ENCODE measurements at places on chromosomes 3 and 15.
A peak's percentile ranks its signal among the peaks of the same experiment; 100 is the strongest.

GRCh38 chr15:88400591-88401250, 66.5 kb downstream of the MRPL46 start:
- DNase-seq = no peak

DNA sequence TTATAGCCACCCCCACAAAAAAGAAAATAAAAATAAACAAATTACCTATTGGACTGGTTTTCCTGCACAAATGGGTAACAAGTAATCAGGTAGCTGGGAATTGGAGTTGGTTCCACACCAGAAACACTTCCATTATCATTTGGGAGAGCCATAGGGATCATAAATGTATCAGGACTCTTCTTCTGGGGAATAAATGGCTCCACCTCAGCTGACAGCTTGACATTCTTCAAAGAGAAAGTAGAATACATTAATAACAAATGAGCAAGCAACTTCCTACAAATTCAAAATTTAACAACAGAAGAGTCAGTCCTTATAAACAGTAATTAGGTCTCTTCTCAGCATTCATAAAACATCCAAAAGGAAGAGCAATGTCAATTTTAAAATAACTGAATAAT, 8.7 kb downstream of the SECISBP2L start:
- DNase-seq = no peak

GRCh38 chr15:72285927-72286516, 13.7 kb upstream of the PARP6 start:
- no peak for DNase-seq

DNA sequence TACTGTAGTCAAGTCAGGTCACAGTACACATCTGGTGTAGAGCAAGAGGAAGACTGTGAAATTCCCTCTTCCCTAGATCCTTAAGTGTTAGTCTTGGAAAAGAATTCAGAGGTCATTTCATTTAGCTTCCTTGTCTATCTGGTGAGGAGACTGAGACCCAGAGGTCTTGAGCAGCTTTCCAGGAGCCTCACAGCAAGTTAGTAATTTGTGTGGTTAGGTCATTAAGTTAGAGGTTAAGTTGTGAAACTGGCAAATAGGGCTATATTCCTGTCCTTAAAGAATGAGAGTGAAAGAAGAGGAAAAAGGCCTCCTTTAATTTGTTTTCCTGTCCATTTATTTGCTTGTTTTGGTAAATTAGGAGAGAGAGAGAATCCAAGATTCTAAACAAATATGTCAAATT, 9.0 kb downstream of the PODXL2 start:
- DNase-seq = no peak

- DNase-seq = no peak
Observed at GRCh38 chr3:82088749-82089148, 327.3 kb upstream of the GBE1 start.

- DNase-seq = no peak
Observed at GRCh38 chr15:62462268-62462667, 297.2 kb upstream of the C2CD4B start.

DNA sequence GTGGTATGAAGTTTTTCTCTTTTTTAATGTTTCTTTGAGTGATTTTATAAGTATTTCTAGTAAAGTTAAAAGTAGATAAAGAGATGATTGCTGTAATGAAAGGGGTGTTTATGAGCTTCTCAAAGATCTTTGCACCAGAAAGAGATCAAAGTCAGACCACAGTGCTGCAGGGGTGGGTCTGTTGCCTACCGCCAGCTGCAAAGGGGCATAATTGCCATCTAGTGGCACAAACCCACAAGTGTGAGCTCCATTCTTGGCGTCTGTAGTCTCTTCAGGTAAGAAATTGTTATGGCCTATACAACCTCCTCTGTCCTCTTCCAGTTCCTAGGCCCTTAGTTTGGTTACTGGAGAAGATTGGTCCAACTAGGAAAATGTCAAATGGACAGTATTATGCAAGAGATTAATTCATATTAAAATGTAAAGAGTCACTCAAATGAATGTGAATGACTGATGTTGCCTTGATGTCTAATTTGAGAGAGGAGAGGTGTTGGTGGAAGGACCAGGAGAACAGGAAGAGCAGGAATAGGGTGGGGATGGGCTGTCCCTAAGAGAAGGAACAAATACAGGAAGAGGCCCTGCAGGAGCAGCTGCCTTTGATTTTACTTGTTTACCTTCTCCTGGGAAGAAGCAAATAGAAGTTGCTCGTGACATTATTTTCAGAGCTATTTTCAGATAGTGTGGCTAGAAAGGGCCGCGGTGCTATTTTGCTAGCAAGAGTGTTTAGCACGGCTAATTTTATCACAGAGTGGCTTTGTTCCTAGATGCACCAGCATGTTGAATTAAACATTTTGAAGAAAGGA, 53.0 kb upstream of the GSK3B start:
- DNase-seq = no peak

GRCh38 chr3:54951405-54951804, 23.5 kb upstream of the LRTM1 start:
- DNase-seq = peak; percentile 43

DNA sequence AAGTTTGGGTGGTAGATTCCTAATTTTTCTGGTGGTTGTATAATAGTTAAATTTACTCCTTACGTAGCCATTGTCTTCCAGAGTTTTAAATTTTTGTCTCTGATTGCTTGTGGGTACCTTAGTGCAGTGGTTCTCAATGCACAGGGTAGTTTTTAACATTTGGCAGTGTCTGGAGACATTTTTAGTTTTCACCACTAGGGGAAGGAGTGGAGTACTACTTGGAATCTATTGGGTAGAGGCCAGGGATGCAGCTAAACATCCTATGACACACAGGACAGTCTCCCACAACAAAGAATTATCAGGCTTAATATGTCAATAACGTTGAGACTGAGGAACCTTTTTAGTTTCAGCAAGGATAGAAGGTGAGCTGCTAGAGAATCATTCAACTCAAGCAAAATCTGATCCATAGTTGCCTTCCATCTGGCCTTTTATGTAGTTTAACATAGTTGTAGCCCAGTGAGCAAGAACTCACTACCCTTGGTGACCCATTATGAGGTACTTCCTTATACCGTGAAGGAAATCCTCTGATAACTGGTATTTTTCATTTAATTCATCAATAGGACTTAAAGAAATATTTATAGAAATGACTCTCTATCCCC, 8.6 kb upstream of the STX19 start:
- peak; percentile 21 for DNase-seq

- DNase-seq = no peak
Observed at GRCh38 chr3:102174312-102174712, 260.5 kb upstream of the ZPLD1 start.

- DNase-seq = no peak
Observed at GRCh38 chr3:133206921-133207320, 168.7 kb downstream of the TMEM108 start.

DNA sequence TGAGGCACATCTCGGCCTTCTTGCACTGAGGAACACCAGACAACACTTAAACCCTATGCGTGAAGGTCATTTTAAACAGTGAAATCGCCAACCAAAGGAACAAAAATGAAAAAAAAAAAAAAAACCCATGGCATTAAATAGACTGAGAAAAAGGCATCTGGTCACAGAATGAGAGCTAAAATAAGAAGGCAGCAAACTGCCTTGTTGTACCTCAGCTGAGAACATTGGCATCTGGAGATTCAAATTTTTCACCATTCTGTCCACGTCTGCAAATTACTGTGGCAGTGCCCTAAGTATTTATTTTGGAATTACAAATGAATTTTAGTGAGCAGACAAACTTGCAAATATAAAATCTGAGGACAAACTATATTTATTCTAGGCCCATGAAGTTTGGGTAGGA, 82.6 kb upstream of the POU1F1 start:
- no peak for DNase-seq

- DNase-seq = no peak
Observed at GRCh38 chr3:150878996-150879575, 26.2 kb downstream of the MINDY4B start.

DNA sequence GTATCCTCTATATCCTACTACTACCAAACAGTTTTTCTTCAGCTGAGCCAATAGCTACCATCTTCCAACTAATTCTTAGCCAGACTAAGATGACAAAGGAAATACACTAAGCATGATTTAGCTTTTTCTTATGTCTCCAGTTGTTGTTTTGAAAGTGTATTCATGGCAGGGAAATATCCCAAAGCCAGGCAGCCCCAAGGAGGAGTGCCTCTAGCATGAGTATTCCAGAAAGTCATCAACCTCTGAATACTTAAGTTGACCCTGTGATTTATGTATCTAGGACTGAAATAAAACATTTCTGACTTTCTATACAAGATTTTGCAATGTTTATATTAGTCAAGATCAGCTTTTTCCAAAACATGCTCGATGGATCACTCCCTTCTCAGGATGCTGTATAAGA, 449.1 kb downstream of the IL5RA start:
- no peak for DNase-seq

GRCh38 chr3:196641333-196642054, 2.0 kb downstream of the NRROS start:
- DNase-seq = no peak

DNA sequence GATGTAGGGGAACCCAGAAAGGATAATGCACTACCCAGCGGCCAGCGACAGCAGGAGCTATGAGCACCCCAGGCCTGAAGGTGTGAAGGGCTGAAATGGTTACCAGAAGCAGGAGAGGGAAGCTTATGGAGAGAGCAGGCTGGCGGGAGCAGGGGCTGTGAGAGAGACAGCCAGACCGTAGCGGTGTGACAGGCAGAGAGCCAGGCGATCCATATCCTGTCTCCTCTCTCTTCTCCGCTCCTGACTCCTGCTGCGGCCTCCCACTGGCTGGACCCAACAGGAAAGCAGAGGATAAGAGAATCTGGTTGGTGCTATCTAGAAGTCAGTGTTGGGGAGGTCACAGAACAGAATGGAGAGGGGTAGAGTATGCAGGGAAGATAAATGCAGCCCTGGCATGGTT, 49.9 kb downstream of the BTD start:
- no peak for DNase-seq

DNA sequence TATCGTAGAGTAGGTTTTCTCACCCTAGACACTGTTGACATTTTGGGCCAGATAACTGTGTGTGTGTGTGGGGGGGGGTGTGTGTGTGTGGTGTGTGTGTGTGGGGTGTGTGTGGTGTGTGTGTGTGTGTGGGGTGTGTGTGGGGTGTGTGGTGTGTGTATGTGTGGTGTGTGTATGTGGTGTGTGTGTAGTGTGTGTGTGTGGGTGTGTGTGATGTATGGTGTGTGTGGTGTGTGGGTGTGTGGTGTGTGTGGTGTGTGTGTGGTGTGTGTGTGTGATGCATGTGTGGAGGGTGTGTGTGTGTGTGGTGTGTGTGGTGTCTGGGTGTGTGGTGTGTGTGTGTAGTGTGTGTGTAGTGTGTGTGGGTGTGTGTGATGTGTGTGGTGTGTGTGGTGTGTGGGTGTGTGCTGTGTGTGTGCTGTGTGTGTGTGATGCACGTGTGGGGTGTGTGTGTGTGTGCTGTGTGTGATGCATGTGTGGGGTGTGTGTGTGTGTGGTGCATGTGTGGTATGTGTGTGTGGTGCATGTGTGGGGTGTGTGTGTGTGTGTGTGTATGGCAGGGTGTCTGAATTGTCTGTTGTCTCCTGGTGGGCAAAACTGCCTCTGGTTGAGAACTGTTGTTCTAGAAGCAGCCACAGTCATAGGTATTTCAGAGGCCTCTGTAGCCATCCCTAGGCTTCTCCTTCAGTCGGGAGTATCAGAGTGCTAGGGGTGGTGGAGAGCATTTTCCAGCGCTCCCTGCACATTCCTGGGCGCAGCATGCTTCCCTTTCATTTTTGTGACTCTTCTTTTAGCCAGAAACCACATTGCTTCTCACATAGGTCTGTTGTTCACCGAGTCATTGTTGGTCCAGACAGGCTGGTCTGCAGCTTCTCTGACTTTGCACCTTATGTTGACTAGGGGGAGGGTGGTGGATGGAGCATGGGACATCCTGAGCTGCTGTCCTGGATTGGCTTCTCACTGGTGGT, 84.4 kb downstream of the THSD4 start:
- no peak for DNase-seq

DNA sequence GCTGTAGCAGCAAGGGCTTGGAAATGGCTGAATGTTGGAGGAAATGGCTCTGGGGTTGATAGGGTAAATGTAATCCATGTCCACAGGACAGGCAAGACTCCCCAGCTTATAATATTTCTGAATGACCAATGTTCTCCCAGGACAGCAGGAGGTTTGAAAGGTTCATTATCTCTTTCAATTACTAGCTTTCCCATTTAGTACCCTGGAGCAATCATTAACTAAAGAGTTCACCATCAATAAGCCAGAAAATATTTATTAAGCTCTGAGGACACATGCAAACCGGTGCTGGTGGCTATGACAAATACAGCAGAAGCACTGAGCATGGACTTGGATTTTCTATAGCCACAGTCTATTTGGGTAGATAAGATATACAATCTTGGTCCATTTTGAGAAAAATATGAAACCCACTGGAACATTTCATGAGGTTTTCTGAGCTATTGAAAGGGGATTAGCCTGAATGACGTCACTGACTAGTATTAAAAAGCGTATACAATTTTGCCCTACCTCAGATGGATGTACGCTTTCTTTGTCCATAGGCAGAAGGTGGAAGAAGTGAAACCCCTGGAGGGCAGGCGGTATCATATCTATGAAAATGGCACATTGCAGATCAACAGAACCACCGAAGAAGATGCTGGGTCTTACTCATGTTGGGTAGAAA, 166.2 kb downstream of the CHL1 start:
- no peak for DNase-seq

- DNase-seq = no peak
Observed at GRCh38 chr3:190208196-190208595, 87.5 kb upstream of the P3H2 start.

DNA sequence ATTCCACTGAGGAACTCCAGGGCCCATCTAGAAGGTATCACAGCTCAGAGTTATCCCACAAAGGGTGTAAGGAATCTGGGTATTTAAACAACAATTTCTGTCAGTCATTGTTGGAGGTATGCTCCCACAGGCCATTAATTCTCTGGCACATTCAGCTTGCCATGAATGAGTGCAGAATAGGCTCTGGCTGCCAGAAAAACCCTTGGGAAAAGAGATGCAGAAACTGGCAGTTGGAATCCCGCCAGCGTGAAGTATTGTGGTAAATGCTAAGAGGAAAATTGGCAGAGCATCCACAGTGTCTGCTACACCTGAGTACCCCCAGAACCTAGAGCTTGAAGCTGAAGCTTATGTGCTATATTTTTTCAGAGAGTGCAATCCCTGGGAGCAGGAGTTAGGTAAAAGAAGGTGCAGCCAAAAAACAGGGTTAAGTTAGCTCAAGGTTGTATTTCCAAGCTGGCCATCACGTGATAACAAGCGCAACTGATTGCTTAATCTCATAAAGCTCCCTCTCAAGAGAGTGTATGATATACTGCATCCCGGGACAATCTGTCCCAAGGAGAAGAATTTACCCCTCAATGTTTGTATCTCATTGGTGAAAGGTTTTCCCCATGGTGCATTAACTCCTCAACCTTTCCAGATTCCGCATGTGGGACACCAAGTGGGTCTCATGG, 94.2 kb upstream of the ACP3 start:
- no peak for DNase-seq

- DNase-seq = no peak
Observed at GRCh38 chr15:88207565-88207964, 49.0 kb downstream of the NTRK3 start.
